ENCODE measurements at places on chromosomes 12 and 14.

DNA sequence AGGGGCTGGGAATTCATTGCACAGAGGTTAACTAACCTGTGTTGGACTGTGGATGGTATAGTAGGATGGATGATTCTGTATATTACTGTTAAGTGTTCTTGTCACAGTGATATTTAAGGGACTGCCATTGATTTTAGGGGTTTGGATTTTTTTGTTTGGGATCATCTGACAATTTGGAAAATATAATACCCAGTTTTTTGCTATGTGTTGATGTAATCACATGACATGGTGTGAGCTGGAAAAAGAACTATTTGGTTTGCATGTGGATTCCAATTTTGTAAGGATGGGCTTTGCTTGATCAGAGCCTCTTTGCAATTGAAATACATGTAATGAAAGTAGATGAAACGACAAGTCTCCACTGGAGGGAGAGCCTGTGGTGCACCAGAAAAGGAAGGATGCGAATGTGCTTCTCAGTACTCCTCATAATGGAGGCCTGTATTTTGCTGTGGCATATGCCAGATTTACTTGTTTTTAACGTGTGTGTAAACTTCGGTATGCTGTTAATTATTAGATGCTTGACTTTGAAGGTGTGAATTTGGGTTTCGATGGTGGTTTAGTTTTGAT lies 2.7 kb downstream of the DYRK2 start:
- no peak for DNase-seq

DNA sequence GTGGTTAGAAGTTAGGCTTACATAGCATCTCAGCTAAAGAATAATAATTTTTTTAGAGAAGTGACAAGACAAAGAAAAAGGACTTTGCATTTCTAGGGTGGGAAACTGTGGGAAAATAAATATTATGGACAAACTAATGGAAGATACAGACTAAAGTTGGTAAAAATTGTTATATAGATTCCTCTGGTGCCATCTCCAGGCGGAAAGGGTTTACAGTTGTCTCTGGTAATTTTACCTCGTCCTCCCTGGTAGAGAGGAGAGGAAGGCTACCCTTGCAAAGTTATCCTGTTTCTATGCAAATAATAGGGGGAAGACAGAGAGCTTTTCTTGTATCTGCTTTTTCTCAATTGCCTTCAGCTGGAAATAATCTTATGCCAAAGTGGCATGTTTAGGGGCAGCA lies 5.2 kb downstream of the OR11G2 start:
- DNase-seq, result no peak

- no peak for DNase-seq
These were observed 49.0 kb downstream of the GALNT9 start for GRCh38 chr12:132280406-132280805.

DNA sequence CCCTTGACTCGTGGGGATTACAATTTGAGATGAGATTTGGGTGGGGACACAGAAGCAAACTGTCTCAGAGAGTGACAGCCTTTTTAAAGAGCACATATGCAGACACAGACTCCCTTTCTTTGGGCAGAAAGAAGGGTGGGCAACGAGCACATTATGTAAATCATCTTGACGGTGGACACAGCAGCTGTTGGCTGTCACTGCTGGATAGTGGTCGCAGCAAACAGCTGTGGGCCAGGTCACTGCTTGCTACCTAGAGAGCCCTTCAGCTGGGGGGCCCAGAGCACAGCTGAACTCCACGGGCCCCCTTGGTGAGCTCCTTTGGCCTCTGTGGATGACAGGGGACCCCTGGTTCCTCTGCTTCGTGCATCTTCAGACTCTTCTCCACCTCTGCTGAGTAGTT lies 23.1 kb downstream of the PPP2R5C start:
- no peak for DNase-seq

- DNase-seq, result no peak
These were observed 34.1 kb downstream of the LTBP2 start for GRCh38 chr14:74577948-74578275.

DNA sequence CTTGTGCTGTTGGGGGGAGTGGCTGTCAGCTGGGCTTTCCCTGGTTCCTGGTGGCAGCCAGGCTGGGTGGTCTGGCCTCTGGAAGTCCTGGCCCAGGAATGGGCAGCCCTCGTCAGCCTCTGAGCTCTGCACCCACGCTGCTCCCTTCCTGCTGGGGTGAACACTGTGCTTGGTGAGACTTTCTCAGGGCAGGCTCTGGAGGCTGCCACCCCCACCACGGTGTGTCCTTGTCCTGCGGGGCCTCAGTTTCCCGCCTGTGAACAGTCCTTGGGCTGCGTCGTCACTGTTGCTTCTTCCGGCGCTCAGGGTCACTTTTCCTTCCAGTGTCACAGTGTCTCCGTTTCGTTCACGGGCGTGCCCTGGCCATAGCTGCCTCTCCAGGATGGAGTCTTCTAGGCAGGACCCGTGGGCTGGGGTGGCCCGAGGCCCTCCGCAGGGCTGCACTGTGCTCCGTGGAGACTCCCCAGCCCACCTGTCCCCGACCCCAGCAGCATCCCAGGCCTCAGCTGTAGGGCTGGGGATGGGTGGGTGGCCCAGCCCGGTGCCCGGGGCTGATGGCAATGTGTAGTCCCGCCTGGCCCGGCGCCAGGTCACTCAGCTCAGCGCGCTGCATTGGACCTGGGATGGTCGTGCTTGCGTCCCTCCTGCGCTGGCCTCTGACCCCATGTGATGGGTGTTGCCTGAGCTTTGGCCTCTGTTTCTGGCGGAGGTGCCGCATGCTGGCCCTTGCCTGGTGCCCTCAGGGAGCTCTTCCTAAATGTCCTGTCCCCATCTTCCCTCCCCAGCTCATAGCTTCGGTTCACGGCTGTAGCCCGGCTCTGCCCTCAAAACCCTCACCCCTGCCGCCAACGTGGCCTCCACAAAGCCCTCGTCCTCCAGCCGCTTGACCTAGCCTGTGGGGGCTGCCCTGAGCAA lies 6.8 kb downstream of the KIF26A start:
- no peak for DNase-seq

- DNase-seq, result no peak
These were observed 3.2 kb upstream of the GSG1 start for GRCh38 chr12:13106666-13107065.

DNA sequence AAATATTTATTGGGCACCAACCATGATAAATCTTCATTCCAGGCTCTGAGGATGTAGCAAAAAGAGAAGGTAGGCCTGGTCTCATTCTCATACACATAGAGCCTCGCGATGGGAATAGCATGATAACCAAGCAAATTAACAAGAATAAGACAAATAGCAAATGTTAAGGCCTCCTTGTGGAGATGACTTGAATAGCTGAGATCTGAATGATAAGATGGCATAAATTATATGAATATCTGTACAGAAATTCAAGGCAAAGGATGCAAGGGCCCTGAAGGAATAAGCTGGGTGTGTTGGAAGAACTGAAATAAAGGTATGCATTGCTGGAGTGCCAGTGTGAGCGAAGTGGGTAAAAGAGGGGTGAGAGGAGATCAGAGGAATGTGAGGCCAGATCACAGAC lies 114.8 kb downstream of the ALX1 start:
- no peak for DNase-seq

GRCh38 chr14:103629503-103630121 lies 601 bp downstream of the KLC1 start:
- no peak for DNase-seq

DNA sequence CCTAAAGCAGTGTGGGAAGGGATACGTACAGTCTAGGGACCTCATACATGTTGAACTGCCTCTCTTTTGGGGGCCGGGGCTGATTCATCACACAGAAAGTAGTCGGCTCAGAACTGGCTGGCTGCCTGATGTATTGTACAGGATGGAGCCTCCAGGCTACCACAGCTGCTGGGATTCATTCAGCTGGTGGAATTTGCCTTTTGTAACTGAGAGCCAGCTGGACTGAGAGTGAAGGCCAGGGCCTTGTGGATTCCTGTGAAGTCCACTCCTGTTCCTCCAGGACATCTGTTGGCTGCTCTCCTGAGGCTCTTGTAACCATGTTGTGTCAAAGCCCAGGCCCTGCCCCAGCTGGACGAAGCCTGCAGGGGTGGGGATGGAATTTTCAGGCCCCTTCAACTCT lies 116.3 kb upstream of the PRICKLE1 start:
- DNase-seq, result no peak

DNA sequence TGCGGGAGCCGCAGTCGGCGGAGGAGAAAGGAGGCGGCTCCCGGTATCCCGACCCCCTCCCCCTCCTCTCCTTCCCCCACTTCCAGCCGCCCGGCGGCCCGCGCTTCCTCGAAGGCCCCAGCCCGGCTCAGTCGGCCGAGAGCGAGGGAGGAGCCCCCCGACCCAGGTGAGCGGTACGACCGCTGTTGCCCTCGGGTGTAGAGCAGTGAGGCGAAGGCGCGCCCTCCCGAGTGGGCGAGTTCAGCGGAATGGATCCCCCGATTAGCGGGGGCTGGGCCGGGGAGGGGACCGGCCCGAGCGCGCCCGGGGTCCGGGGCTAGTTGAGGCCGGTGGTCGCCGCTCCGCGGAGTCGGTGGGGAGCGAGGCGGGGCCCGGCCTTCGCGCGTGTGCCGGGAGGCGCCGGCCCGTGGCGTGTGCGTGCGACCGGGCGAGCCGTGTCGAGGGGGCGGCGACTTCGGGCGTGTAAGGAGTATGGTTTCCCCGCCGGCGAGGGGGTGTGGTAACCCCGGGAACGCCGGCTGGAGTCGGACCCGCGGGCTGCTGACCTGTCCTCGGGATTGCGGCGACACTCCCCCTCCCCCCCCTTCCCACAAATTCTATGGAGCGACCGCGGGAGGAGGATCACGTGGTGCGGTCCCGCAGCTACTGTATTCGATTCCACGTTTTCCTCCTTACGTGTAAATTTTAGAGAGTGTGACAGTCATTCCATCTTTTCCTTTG lies 501 bp downstream of the RIMKLB start:
- DNase-seq, result peak; percentile 36

DNA sequence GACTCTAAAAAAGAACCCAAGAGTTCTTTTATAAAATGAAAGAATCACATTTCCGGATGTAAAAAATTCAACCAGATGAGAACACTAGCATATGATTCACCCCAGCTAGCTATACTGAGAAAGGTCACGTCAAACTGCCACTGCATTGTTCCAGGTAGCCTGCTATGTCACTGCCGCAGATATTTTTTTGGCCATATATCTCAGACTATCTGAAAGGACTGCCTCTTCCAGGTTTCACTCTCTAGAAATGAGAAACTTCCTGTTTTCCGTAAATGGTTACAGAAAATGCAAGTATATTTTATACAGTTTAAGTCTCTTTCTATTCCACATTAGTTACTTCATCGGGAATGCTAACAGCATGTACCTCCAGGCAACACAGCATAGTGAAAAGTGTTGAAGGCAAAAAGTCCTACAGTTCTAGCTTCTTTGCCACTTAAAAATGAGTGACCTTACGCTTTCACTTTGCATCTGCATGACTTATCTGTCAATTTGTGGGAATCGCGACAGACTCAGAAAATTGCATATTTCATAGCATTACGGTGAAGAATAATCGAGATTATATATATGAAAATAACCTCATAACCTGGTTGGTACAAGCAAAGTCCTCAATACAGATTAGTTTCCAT lies 105.2 kb downstream of the MED13L start:
- DNase-seq, result no peak

DNA sequence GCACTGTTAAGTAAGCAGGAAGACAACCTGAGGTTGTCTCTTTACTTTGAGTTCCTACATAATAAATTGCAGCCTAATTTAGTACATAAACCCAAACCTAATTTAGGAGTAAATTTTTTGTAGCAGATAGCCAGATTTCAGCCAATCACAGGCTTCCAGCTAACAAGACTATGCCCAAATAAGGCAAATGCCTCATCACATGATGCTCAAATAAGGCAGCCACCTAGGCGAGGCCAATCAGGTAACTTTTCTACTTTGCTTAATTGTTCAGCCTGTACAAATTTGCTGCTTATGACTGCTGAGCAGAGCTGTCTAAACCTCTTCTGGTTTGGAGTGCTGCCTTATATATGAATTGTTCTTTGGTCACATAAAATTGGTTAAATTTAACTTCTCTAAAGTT lies 1118.7 kb upstream of the TMEM132C start:
- DNase-seq, result no peak

DNA sequence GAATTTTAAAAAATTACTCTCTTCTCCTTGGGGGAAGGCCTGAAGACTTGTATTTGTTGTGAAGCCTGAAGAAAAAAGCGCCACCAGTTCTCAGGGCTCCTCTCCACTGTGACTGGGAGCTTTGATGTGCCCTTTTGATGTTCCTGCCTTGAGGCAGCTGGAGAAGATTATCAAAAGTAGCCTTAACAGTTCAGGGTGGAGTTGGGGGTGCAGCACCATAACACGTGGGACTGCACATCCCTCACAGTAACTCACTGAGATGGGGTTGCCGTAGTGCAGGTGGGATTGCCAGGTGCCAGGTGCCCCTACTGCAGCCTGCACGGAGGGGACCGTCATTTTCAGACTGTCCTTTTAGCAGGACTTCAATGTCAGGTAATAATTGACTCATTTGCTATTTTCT lies 474.1 kb downstream of the ETNK1 start:
- DNase-seq, result no peak

GRCh38 chr12:53618275-53618674 lies 7.9 kb downstream of the ATF7 start:
- no peak for DNase-seq

All from NCI-H2029 (cell line).